ENCODE measurements at places on chromosomes 13 and 19.
A peak's percentile ranks its signal among the peaks of the same experiment; 100 is the strongest.

GRCh38 chr13:23599083-23599925 is 29.1 kb downstream of the TNFRSF19 start:
- DNase-seq, result no peak

DNA sequence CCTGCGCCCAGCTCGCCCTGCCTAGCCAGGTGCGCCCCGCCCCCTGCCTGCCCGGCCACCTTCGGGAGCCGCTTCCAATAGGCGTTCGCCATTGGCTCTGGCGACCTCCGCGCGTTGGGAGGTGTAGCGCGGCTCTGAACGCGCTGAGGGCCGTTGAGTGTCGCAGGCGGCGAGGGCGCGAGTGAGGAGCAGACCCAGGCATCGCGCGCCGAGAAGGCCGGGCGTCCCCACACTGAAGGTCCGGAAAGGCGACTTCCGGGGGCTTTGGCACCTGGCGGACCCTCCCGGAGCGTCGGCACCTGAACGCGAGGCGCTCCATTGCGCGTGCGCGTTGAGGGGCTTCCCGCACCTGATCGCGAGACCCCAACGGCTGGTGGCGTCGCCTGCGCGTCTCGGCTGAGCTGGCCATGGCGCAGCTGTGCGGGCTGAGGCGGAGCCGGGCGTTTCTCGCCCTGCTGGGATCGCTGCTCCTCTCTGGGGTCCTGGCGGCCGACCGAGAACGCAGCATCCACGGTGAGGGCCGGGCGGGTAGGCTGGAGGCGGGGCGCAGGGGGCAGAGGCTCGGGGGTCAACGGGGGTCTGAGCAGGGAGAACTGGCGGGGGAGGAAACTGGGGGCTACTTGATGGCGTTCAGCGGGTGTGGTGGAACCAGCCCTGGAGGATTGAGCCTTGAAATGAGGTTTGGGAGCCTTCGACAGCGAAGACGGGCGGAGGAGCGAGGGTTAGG is at the start of gene SPINT2:
TSS of gene SPINT2 (plus strand) at position 88 of the 727 bp plus-strand sequence. CDS start at position 408, 320 bp downstream.
- peak; percentile 59 for DNase-seq

- no peak for DNase-seq
These were observed 4.4 kb upstream of the STARD13 start for GRCh38 chr13:33289966-33290365.

- no peak for DNase-seq
These were observed 612.7 kb downstream of the SLITRK6 start for GRCh38 chr13:85186356-85187045.

DNA sequence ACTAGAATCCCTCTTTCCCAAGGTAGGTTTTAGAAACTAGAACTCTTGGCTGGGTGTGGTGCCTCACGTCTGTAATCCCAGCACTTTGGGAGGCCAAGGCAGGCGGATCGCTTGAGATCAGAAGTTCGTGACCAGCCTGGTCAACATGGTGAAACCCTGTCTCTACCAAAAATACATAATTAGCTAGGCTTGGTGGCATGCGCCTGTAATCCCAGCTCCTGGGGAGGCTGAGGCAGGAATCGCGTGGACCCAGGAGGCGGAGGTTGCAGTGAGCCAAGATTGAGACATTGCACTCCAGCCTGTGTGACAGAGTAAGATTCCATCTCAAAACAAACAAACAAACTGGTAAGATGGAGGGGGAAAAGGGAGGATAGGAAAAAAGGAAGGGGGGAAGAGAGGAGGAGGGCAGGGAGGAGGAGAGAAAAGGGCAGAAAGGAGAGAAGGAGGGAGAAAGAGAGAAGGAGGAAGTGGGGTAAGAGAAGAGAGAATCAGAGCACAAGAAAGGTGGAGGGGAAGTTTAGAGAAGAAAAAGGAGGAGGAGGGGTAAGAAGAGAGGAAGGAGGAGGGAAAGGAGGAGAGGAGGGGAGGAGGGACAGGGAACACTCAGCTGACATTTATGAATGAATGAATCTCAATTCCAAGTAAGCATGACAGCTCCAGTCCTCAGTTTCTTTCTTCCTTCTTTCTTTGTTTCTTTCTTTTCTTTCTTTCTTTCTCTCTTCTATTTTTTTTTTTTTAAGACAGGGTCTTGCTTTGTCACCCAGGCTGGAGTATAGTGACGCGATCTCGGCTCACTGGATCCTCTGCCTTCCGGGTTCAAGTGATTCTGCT is 2.6 kb upstream of the SLC27A1 start:
- DNase-seq, result no peak

- no peak for DNase-seq
These were observed at the start of gene CD37 for GRCh38 chr19:49335071-49335783. TSS of gene CD37 (plus strand) at chr19:49335406. CDS start at chr19:49335541, 135 bp downstream.

- no peak for DNase-seq
These were observed 24.1 kb downstream of the RDH8 start for GRCh38 chr19:10037367-10037766.

GRCh38 chr19:29564574-29565005 is 38.8 kb downstream of the VSTM2B start:
- DNase-seq, result no peak

GRCh38 chr19:1245494-1246264 is 2.7 kb upstream of the MIDN start:
- DNase-seq, result no peak

GRCh38 chr13:111875915-111876314 is 191.0 kb upstream of the SOX1 start:
- no peak for DNase-seq

- no peak for DNase-seq
These were observed 6.9 kb downstream of the PIBF1 start for GRCh38 chr13:72788831-72789230.

GRCh38 chr13:99353836-99354235 is 46.6 kb upstream of the GPR183 start:
- no peak for DNase-seq

DNA sequence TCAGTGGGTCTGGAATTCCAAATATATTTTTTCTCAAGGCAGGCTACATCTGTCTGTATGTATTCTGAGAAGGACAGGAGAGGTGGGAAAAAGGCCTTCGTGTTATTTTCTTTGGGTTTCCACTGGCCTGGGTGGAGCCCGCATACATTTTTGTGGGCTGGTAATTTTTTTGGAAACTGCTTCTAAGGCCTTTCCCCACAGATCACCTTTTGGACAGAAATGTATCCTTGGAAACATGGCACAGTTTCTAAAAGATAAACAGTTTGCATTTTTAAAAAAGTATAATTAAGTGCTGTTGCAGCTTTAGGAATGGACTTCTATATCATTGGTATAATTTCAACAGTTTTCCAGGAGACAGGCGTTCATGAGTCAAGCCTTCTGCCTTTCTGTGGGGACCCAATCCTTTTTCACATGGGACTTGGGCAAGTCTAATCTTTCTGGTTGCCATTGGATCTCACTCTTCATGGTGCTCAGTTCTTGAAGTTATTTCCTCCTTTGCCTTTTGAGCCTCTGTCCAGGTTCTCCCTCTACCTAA is 8.9 kb downstream of the RFX2 start:
- DNase-seq, result no peak

All from muscle of back (tissue), 13 donors.